Fibroblast of lung (primary cell): ENCODE measurements at places on chromosomes 11 and 22. TPM values are rescaled to one million over a fixed set of nuclear protein-coding genes. Genes with fewer than 3 reads are reported as not detected.

The ARHGAP20 gene
- total RNA-seq = 9.4 and 11.6 TPM in 2 replicates

The JOSD1 gene
- total RNA-seq = 59.1 and 62.1 TPM in 2 replicates

The MTCH2 gene
- 52.1 and 64.4 TPM in 2 replicates for total RNA-seq

The SC5D gene
- total RNA-seq = 62.1 and 112 TPM in 2 replicates

The KMT5B gene
- total RNA-seq = 23.4 and 24.3 TPM in 2 replicates

The NLRP14 gene
- under 0.01 and 0.17 TPM in 2 replicates for total RNA-seq

The KCNQ1 gene
- not detected in 2 replicates for total RNA-seq

The THRSP gene
- under 0.01 TPM in 1 of 2 replicates, not detected in the other for total RNA-seq

The CCDC81 gene
- 0.26 and 0.66 TPM in 2 replicates for total RNA-seq

The OR8A1 gene
- total RNA-seq = not detected in 2 replicates

DNA sequence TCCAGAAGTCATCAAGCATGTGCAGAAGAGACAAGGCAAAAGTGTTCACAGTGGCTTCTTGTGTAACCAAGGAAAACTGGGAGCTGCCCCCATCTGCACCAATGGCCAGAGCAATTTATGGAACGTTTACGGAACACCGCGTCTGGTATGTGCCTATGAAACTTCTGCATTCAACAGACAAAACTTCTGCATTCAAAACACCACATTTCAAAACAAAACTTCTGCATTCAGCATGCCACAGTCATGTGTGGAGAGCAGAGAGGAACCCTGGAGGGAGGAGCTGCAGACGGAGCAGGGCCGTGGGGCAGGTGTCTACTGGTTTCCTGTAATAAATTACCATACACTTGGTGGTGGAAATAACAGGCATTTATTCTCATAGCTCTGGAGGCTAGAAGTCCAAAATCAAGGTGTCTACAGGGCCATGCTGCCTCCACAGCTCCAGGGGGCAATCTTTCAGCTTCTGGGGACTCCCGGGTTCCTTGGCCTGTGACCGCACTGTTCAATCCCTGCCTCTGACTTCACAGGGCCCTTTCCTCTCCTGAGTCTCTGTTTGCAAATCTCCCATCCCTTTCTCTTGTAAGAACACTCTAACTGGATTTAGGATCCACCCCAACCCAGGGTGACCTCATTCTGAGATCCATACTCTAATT lies 32.2 kb downstream of the RPL3 start:
- peak; percentile 49 for DNase-seq

GRCh38 chr11:77409046-77409445 lies 64.8 kb downstream of the PAK1 start:
- no peak for DNase-seq

DNA sequence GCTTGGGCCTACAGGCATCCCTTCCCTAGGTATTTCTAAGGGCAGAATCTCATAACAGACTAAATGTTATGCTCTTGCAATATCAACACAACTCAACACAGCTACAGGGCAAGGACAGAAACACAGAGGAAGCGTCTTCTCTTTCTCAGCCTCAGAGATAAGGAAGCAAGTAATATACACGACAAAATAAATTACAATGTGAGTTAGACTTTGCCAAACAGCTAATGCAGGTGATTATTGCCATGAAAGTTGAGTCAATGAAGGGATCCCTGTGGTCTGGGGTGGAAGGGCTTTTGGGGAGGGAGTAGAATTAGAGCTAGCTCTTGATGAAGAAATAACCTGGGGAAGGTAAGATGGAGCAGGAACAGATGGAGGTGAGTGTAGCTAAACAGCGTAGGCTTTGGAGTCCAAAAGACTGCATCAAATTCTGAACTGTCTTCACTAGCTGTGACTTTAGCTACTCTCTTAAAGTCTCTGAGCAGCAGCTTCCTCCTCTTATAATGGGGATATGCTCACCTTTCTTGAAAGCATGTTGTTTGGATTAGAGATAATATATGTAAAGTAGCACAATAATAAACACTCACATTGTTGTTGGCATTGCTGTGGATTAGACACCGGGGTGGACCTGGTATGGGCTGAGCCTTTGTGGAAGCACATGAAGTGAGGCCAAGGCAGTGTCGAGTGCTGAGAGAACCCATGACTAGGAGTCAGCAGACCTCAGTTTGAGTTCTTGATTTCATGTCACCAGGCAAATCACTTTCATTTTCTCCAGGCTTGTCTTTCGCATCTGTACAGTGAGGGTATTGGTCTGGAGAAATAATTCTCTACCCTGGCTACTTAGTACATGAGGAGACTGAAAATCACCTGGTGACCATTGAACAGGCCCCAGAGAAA lies 41.0 kb upstream of the AQP11 start:
- no peak for DNase-seq

DNA sequence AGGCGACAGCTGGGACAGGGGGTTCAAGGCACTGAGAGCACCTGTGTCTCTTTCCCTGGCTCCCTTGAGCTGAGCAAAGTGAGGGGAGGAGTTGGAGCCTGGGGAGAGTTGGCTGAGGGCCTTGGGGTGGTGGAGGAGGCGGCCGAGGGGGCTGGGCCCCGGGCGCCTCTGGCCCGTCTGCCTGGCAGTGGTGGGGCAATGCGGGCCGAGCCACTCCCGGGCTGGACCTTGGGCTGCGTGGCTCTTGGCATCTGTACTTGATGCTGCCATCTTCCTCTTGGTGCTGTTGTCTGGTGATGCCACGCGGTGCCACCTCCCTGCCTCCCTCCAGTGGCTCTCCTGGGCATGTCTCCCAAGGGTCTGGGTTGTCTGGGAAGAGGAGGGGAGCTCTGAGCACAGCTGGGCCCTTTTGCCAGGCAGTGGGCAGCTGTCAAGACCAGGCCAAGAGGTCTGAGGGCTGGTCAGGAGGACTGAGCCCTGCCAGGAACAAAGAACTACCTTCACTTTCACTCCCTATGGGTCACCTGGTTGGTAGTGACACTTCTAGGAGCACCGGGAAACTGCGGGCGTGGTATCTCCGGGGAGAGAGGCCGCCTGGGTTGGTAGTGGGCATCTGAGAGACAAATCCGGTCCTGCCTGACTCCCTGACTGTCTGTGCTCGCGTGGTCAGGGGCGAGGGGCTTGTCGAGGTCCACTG lies 1.3 kb downstream of the GRIK4 start:
- DNase-seq = no peak

DNA sequence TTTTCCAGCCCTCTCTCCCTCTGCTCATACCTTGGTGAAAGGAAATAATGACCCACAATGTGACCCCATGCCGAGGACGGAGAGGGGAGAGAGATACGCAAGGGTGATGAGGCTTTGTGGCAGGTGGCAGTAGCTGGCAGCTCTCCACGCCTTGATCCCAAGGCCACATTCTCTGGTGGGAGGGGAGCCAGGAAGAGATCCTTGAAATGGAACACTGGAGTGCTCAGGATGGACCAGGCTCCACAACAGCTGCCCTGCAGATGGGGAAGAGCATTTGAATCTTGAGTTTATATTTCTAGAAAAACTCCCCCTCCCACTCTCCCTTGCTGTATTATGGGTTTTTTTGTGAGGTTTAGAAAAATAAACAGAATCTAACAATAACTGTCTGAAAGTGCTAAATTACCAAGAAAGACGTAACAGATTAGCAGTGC lies 61.6 kb upstream of the CDON start:
- no peak for DNase-seq

GRCh38 chr11:46367244-46367915 lies 14.1 kb upstream of the MDK start:
- DNase-seq = peak; percentile 26

GRCh38 chr11:47506795-47507562 lies 46.0 kb downstream of the CELF1 start:
- DNase-seq = peak; percentile 32

DNA sequence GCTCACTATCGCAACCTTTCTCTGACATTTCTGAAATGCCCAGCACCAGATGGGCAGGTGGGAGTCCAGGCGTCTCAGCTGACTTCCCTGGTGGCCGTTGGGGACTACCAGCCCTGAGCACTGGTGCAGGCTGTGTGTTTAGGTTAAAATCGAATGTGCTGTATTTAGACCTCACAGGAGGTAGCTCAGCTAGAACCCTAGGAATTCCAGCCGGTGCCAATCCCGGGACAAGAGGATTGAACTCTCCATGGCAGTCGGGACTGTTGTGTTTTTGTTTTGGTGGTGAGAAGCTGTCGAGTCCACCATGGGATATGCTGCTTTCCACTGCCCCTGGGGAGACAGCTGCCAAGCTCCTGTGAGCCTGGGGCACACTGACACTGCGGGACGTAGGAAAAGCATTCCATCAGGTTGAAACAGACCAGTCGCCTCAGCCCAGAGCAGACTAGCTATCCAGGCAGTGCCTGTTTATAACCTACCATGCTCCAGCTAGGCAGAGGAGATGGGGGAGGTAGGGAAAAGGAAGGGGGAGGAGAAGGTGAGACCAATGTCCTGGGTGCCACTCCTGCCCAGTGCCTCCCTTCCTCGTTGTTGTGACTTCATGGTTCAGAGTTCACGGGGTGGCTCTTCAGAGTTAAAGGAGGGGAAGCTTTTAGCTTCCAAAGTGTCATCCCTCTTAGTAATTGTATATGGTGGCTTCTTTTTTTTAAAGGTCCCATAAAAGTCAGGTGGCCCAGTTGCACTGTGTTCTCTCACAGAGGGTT lies 53.0 kb downstream of the MICAL2 start:
- peak; percentile 85 for DNase-seq

GRCh38 chr11:111512296-111513239 lies at the start of gene BTG4:
Gene BTG4, minus strand, starts transcription at chr11:111512386. Its CDS starts 13,610 bp downstream, at chr11:111498776.
- DNase-seq = no peak

GRCh38 chr22:29133603-29134133 lies 60.8 kb downstream of the KREMEN1 start:
- no peak for DNase-seq

- peak; percentile 69 for DNase-seq
These were observed 11.8 kb downstream of the MICAL3 start for GRCh38 chr22:18012531-18012930.

- DNase-seq = peak; percentile 26
These were observed 1.0 kb downstream of the CTSD start for GRCh38 chr11:1762537-1763302.

DNA sequence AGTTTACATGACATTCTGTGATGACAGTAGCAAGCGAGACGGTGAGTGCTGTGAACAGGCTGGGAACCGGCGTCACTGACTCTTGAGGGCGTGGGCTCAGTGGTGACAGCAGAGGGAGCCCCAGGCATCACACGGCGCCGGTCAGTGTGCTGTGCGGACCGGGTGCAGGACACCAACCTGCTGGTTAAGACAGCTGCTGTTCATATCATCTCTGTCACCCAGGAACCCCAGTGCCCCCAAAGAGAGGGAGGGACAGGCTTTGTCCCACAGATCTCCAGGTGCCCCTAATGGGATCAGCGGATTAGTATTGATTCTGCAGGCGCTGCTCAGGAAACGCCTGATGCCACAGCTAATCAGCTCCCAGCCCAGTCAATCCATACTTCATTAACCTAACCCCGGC lies 18.4 kb downstream of the B3GAT1 start:
- no peak for DNase-seq

DNA sequence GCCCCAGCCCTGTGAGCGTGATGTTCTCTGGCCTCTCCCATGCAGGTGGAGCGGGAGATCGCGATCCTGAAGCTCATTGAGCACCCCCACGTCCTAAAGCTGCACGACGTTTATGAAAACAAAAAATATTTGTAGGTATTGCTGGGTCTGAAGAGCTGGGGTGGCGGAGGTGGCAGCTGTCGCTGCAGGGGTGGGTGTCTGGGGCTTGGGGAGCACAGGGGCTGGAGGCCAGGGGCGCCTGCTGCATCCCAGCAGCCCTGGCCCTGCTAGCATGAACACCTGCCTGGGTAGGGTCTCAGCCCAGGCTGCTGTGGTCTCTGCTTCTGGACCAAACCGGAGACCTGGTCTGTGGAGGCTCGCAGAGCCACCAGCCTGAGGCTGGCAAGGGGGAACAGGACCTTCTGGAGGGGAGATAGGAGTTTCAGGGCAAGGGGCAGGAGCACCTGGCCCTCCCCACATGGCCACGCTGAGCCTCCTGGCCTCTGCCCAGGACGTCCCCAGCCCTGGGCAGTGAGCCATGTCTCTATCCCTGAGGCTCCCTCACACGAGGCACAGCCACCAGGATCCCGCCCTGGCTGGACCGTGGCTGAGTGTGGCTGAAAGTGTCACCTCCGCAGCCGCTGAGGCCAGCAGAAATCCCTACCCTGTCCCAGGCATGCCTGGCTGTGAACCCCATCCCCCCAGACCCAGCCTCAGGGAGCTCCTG lies 48.2 kb downstream of the MOB2 start:
- DNase-seq = no peak

GRCh38 chr22:38506118-38506962 lies at the start of gene DDX17:
Gene DDX17, minus strand, starts transcription at chr22:38506311.
- peak; percentile 94 for DNase-seq

- no peak for DNase-seq
These were observed 94.3 kb downstream of the SOX6 start for GRCh38 chr11:16261836-16262644.

GRCh38 chr11:9274499-9275258 lies 9.5 kb upstream of the DENND5A start:
- no peak for DNase-seq

GRCh38 chr11:61170566-61170965 lies 9.3 kb upstream of the VPS37C start:
- no peak for DNase-seq

DNA sequence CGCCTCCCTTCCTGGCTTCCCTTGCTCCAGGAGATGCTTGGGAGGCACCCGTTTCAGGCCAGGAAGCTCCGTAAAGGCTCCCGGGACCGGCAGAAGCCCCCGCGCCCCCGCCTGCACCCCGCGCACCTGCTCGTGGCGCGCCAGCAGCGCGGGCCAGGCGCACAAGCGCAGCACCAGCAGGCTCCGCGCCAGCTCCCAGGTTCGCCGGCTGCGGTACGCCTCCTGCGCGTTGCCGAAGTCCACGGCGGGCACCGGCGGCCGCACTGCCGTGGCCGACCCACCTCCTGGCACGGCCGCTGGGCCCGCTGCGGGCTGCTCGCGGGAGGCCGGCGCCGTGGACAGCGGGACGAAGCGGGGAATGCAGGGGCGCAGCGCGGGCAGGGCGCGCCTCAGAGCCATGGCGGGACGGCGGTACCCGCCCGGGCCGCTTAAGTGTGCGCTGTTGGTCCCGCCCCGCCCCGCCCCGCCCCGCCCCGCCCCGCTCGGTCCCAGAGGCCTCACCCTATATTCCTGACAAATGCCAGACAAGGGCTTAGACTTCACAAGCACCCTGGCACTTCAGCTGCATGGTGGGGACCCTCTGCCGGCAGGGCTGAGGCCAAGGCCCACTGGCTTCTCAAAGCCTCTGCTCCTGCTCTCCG lies at the start of gene PRODH:
Gene PRODH (minus strand): TSS at position 405 of the 641 bp plus-strand sequence. CDS start 6 bp downstream, at position 399.
- no peak for DNase-seq

DNA sequence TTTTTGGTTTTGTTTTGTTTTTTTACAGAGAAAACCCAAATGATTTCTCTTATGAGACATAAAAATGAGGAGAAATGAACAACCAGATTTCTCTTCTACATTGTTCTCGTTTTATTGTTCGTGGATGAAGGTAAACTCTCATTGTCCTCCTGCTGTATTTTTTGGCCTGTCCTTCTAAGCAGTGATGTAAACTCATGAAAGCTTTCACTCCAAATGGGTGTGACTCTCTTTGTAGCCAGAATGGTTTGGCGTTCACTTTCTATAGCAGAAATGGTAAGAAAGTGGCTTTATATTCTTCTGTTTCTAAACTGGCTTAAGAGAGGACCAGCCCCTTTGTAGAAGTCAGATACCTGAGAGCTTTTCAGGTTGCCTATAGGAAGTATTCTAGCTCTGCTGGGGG lies 15.5 kb upstream of the BMAL1 start:
- peak; percentile 55 for DNase-seq

GRCh38 chr11:110261195-110262071 lies 35.0 kb downstream of the RDX start:
- peak; percentile 38 for DNase-seq

GRCh38 chr11:36417154-36417553 lies 92.9 kb downstream of the TRAF6 start:
- no peak for DNase-seq

- DNase-seq = no peak
These were observed 17.9 kb downstream of the IFITM10 start for GRCh38 chr11:1732418-1733008.

GRCh38 chr11:4881188-4881587 lies 512 bp upstream of the OR51T1 start:
- no peak for DNase-seq
